ENCODE measurements at places on chromosomes 4 and X.

DNA sequence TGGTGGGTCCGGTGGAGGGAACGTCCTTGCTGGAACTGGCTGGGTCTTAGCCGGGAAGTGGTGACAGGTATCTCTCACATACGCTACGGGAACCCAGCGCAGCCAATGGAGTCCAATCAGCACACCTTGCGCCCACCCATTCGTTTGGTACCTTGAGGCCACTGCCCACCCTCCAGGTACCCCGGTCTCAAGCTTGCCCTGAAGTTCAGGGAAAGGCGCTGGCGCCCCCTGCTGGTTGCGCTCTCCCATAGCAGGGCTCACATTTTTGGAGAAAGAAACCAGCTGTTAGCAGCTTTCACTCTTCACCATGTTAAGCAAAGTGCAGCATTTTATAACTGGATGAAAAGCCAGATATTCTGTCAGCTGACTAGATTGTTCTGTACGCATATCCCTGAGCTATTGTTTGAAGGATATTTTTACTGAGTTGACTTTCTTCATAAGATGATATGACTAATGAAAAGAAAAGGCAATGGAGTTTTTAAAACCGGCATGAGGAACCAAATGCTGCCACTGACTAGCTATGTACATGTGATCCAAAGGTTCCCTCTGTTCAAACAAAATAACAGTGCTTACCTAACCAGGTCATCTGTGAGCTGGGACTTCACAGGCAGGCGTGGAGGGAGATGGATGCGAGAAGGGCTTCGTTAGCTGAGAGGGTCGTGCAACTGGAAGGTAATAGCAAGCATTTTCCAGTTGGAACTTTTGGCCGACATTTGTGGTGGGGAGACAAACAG is 43.7 kb downstream of the OTOP1 start:
- no peak overlapping the region for H3K4me3 ChIP-seq
- H3K27me3 ChIP-seq = no peaks in the 10 kb centered on the region
- no peaks in the 10 kb centered on the region for H3K4me1 ChIP-seq
- no peak for DNase-seq
- H3K36me3 ChIP-seq = no peaks in the 10 kb centered on the region

GRCh38 chr4:107991945-107992630 is 2.4 kb downstream of the HADH start:
- H3K4me3 ChIP-seq = peak overlapping the region; percentile 20
- no peak overlapping the region for H3K27ac ChIP-seq
- no peaks in the 10 kb centered on the region for H3K27me3 ChIP-seq

DNA sequence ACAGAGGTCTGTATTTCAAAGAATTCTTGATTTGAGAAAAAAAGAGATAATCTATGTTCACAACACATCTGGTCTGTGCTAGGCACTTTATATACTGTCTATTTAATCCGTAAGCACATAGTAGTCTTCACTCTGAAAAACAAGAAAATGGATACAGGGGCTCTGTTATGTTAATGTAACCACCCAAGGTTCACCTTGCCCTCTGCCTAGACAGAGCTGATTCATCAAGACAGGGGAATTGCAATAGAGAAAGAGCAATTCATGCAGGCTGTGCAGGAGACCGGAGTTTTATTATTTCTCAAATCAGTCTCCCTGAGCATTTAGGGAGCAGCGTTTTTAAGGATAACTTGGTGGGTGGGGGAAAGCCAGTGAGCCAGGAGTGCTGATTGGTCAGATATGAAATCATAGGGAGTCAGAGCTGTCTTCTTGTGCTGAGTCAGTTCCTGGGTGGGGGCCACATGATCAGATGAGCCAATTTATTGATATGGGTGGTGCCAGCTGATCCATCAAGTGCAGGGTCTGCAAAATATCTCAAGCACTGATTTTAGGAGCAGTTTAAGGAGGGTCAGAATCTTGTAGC is 92.9 kb upstream of the TNIP3 start:
- no peaks in the 10 kb centered on the region for H3K36me3 ChIP-seq
- H3K4me3 ChIP-seq = no peak overlapping the region
- no peak for DNase-seq

- no peak for DNase-seq
- H3K4me3 ChIP-seq = no peak overlapping the region
- no peaks in the 10 kb centered on the region for H3K27me3 ChIP-seq
- no peaks in the 10 kb centered on the region for H3K4me1 ChIP-seq
Measured at GRCh38 chrX:41733939-41734338, 10.0 kb downstream of the GPR82 start.

GRCh38 chr4:180669680-180670079 is 1573.5 kb upstream of the TENM3 start:
- no peak overlapping the region for H3K27ac ChIP-seq
- no peak for DNase-seq
- no peaks in the 10 kb centered on the region for H3K4me1 ChIP-seq
- H3K27me3 ChIP-seq = no peaks in the 10 kb centered on the region

DNA sequence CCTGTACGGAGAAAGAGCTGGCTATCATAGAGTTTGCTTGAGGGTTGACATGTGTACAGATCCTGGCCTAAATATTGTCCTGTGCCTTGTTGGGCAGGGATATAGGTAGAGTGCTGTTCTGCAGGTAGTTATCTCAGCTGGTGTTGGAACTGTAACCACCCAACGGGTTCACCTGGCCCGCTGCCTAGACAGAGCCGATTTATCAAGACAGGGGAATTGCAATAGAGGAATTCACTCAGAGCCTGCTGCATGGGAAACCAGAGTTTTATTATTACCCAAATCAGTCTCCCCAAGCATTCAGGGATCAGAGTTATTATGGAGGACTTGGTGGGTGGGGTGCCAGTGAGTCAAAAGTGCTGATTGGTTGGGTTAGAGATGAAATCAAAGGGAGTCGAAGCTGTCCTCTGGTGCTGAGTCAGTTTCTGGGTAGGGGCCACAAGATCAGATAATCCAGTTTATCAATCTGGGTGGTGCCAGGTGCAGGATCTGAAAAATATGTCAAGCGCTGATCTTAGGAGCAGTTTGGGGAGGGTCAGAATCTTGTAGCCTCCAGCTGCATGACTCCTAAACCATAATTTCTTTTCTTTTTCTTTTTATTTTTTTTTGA is 42.5 kb upstream of the XIAP start:
- H3K4me3 ChIP-seq = no peak overlapping the region
- H3K27me3 ChIP-seq = no peaks in the 10 kb centered on the region
- no peak overlapping the region for H3K27ac ChIP-seq
